ENCODE measurements at places on chromosomes 4 and X. TPM values are rescaled to one million over a fixed set of nuclear protein-coding genes. Genes with fewer than 3 reads are reported as not detected.

- H3K4me1 ChIP-seq, result no peaks in the 10 kb centered on the region
- no peaks in the 10 kb centered on the region for H3K27me3 ChIP-seq
- H3K36me3 ChIP-seq, result no peaks in the 10 kb centered on the region
Observed at GRCh38 chr4:158523990-158524535, 2.4 kb downstream of the RXFP1 start.

HPGD gene
- total RNA-seq, result 77.2 TPM

DNA sequence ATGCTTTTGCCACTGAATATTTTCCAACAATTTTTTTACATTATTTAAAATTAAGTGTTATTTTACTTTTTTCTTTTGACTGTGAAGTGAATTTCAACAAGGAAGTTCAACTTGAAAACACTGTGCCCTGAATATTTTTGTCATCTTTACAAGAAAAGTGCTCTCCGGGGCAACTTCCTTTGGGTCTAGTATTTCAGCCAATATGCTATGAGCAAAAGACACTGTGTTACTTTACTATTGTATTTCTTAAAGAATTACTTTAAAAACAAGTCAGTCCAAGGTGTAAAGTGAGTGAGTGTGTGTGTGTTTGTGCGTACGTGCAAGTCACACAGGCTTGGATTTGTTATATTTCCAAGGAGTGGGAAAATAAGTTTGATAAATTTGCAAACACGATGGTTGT lies 7.6 kb upstream of the USP53 start:
- DNase-seq, result no peak
- no peak overlapping the region for H3K4me3 ChIP-seq
- H3K4me1 ChIP-seq, result no peaks in the 10 kb centered on the region

PCYT1B gene
- 0.14 TPM for total RNA-seq

DNA sequence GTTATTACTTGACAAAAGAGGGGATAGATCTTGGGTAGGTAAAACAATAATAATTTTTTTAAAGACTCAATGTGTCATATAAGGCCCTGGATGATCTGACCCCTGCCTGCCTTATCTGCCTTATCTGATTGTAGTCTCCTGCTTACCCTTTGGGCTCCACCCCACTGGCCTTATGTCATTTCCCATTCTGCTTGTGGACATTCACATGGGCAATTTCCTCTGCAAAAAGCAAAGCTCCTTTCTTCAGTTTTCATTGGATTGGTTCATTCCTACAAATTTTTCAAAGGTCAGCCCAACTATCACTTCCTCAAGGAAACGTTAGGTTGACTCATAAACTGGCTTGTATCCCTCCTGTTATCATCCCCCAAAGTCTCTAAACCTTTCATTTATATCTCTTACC lies 15.7 kb upstream of the TET2 start:
- no peak overlapping the region for H3K4me3 ChIP-seq
- DNase-seq, result no peak
- no peaks in the 10 kb centered on the region for H3K36me3 ChIP-seq

DNA sequence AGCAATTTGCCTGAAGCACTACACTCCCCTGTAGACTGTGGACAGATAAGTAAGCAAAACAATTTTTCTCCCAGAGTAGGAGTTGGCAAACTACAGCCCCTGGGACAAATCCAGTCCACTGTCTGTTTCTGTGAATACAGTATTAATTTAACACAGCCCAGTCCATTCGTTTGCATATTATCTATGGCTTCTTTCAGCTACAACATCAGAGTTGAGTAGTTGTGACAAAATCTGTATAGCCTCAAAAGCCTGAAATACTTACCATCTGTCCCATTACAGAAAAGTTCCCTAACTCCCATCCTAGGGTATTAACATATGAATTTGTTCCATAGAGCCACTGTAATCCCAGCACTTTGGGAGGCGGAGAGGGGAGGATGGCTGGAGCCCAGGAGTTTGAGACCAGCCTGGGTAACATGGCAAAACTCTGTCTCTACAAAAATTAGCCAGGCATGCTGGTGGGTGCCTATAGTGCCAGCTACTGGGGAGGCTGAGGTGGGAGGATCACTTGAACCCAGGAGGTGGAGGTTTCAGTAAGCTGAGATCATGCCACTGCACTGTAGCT lies 53.0 kb downstream of the AMELX start:
- H3K27me3 ChIP-seq, result no peaks in the 10 kb centered on the region
- no peaks in the 10 kb centered on the region for H3K4me1 ChIP-seq
- no peak overlapping the region for H3K27ac ChIP-seq
- H3K4me3 ChIP-seq, result no peak overlapping the region
- H3K36me3 ChIP-seq, result no peaks in the 10 kb centered on the region

- no peaks in the 10 kb centered on the region for H3K4me1 ChIP-seq
- no peak for DNase-seq
- no peaks in the 10 kb centered on the region for H3K36me3 ChIP-seq
- no peak overlapping the region for H3K4me3 ChIP-seq
Observed at GRCh38 chrX:113919387-113919786, 664.5 kb upstream of the HTR2C start.

KLF8 gene
- total RNA-seq, result 16.3 TPM

PLP2 gene
- total RNA-seq, result 90.9 TPM

MAGEB2 gene
- total RNA-seq, result not detected

GRCh38 chrX:124362072-124362471 lies 15.7 kb downstream of the SH2D1A start:
- no peaks in the 10 kb centered on the region for H3K36me3 ChIP-seq
- no peak overlapping the region for H3K4me3 ChIP-seq
- H3K27me3 ChIP-seq, result no peaks in the 10 kb centered on the region
- DNase-seq, result no peak
- no peaks in the 10 kb centered on the region for H3K4me1 ChIP-seq

LRRC66 gene
- total RNA-seq, result 0.12 TPM

- H3K4me3 ChIP-seq, result no peak overlapping the region
- no peaks in the 10 kb centered on the region for H3K4me1 ChIP-seq
- no peak overlapping the region for H3K27ac ChIP-seq
- no peaks in the 10 kb centered on the region for H3K27me3 ChIP-seq
- no peaks in the 10 kb centered on the region for H3K36me3 ChIP-seq
- no peak for DNase-seq
Observed at GRCh38 chr4:66429276-66429675, 759.0 kb upstream of the EPHA5 start.

GRCh38 chrX:136185401-136186022 lies 38.2 kb downstream of the FHL1 start:
- H3K36me3 ChIP-seq, result no peaks in the 10 kb centered on the region
- no peak overlapping the region for H3K27ac ChIP-seq
- H3K27me3 ChIP-seq, result no peaks in the 10 kb centered on the region
- peaks cover 8% of the 10 kb centered on the region for H3K4me1 ChIP-seq
- no peak overlapping the region for H3K4me3 ChIP-seq

SPOCK3 gene
- total RNA-seq, result not detected

- H3K36me3 ChIP-seq, result no peaks in the 10 kb centered on the region
- H3K27ac ChIP-seq, result no peak overlapping the region
- no peak for DNase-seq
- no peaks in the 10 kb centered on the region for H3K4me1 ChIP-seq
- no peak overlapping the region for H3K4me3 ChIP-seq
Observed at GRCh38 chrX:22952010-22952409, 47.8 kb upstream of the DDX53 start.

All from upper lobe of right lung (tissue), 1 donor.